ENCODE measurements at places on chromosomes 5 and 9.

- no peak for DNase-seq
Measured at GRCh38 chr5:3187771-3188425, 407.7 kb upstream of the IRX1 start.

GRCh38 chr5:95583992-95584391, 29.1 kb downstream of the ARSK start:
- DNase-seq, result no peak

DNA sequence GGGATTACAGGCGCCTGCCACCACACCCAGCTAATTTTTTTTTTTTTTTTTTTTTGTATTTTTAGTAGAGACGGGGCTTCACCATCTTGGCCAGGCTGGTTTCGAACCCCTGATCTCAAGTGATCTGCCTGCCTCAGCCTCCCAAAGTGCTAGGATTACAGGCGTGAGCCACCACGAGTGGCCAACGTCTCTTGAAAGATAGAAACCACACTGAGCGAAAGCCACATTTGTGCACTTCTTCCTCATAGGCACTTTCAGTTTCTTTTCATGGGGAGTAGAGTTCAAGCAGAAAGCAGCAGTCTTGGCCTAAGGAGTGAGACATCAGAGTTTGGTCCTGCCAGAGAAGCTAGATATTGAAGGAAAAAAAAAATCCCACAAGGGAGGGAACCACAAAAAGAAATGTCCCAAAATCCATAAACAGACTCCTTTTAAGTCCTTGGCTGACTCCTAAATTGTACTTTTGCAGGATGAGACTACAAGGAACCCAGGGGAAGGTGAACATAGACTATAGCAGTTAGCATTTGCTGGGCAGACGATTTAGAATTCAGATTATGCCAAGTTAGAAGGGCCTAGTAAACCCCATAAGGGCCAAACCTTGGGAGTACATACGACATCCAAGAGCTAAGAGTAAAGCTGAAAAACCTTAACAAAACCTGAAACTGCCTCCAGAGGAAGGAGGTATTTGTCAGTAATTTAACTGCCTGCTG, 43.9 kb upstream of the GLIPR2 start:
- DNase-seq, result peak; percentile 14

- DNase-seq, result peak; percentile 27
Measured at GRCh38 chr5:177472460-177473442, 683 bp downstream of the DBN1 start.

DNA sequence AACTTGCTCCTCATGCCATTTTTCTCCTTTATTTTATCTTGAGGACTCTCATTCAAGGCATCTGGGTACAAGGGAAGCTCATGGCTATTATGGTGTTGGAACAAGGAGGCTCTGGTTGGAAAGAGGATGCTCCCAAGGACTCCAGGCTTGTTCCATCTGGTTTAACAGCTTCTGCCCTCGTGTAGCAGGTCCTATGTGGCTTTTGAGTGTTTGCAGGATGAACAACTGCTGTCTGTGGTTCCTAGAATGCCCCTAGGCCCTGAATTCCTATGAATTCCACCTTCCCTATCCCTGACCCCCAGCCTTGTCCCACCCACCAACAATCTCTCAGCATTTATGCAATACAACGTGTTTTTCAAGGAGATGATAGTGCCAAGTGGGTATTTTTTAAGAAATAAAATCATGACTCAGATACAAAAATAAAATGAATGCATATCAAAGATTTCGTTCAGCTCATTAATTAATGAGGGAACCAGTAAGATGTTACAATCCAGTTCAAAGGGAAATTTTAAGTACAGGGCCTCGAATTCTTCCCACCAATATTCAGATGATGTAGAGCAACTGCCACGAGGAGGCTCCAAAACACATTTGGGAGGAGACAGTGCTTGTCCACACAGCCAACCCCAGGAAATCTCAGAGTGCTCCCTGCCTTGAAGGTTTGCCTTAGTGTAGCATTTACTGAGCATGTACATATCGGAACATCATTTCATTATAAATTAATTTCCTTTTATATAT, 182.0 kb downstream of the MUSK start:
- DNase-seq, result no peak

- no peak for DNase-seq
Measured at GRCh38 chr5:98433022-98433421, 340.4 kb upstream of the RGMB start.

- no peak for DNase-seq
Measured at GRCh38 chr5:171711571-171711970, 74.0 kb upstream of the SMIM23 start.

GRCh38 chr5:125410537-125411070, 664.2 kb upstream of the ZNF608 start:
- DNase-seq, result no peak

DNA sequence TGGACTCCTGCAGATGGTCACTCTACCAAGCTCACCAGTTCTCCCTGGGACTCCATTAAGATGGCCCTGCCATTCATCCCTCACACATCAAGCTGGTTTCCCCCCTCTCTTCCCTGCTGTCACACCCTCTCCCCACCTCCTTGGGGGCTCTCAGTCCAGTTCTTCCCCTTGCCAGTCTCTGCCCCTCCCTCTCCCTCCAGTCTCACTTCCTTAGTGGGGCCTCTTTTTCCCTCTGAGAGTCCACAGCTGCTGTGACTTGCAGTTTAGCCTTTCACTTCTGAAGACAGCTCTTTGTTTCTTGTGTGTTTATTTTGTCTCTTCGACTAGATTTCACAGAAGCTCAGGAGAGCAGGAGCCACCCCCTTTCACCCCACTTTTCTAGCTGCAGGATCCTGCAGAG, 10.5 kb downstream of the DOCK2 start:
- no peak for DNase-seq

GRCh38 chr5:62395210-62395950, 8.3 kb downstream of the DIMT1 start:
- DNase-seq, result no peak

- DNase-seq, result no peak
Measured at GRCh38 chr5:60633341-60633740, 66.6 kb downstream of the DEPDC1B start.

GRCh38 chr5:36378551-36378950, 76.8 kb upstream of the RANBP3L start:
- DNase-seq, result no peak

DNA sequence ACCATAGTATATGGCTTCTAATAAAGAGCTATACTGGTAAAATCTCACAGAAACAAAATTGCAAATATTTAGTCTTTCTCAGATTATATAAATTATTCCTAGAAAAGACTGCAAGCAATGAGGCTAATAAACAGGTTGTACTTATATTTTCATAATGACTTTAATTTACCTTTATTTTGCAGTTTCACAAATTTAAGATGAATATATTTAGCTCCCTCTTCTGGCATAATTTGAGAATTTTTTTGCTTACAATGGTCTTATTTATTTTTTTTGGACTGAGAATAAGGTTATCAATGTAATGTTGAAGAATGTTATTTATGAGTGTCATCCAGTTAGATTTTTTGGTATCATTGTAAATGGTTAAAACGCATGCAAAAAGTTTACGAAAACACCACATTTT, 56.7 kb downstream of the PIK3R1 start:
- no peak for DNase-seq

GRCh38 chr5:143008809-143009521, 238.8 kb downstream of the ARHGAP26 start:
- peak; percentile 63 for DNase-seq

DNA sequence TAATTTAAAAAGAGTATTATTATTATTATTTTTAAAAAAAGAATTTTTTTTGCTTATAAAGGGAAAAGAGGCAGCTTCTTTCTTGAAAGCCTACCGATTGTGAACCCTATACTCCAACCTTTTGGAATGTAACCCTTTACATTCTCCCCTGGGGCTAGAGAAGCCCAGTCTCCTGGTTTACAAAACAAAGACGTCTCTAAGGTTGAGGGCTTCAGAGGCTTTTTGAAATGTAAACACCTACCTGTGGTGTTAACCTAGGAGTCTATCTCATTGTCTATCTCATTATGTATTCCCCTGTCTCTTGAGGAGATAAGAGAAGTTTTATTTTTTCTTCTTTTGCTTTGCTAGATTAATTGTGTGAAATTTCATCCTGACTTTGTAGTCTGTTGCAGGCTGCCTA, 4.7 kb downstream of the TNFSF8 start:
- no peak for DNase-seq

GRCh38 chr5:124239572-124239971, 506.9 kb downstream of the ZNF608 start:
- DNase-seq, result no peak

- no peak for DNase-seq
Measured at GRCh38 chr5:171841984-171842776, 56.6 kb downstream of the SMIM23 start.

DNA sequence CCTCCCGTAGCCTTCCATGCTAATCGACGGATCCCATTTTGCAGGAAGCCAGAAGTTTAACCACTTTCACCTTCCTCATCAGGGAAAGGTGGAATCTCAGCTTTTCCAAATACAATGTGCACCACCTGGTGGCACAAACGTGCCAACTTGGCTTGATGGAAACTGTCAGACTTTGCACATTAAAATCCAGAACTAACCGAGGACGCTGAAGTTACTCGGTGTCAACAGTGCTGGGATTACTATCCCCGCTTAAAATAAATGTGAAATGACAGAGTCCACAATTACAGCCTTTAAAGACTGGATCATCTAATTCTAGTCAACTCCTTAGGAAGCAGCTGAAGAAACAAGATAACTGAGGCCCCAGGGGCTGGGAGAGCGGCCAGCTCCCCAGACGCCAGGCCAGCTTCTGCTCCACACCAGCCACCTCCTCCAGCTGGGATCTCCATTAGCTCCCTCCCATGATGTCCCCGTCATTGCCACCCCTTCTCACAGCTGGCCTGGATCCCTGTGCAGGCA, 50.1 kb upstream of the RETREG1 start:
- no peak for DNase-seq

- no peak for DNase-seq
Measured at GRCh38 chr9:89405826-89406225, 87.5 kb downstream of the SECISBP2 start.

GRCh38 chr5:165630261-165630778, 2124.9 kb downstream of the MAT2B start:
- no peak for DNase-seq

GRCh38 chr5:141845371-141845851, 32.8 kb downstream of the PCDH1 start:
- DNase-seq, result no peak

DNA sequence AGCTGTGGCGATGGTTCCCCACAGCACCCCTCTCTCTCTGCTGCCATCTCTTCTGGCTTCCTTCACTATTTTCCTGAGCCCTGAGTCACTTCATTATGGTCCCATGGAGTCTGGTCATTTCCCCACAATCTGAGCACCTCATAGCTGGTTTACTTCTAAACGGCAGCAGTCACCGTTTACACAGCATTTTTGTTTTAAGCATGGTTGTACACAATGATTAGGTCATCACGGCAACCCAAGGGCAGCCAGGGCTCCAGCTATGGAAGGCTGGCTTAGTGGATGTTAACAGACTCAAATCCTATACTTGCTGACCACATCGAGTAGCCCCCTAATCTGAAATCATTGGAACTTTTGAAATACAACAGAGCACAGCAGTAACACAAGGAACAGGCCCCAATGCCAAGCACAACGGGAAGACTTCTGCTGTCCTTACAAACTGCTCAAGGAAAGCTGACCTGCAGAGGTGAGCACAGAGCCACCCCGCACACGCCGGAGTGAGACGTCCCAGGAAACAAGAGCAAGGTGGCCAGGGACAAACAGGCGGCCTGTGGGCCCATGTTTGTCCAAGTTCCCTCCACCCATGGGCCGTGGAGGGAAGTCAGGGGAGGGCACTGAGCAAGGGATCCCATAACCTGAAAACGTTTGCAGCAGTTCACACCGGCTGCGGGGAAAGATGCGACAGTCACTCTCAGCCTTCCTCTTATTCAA, 22.9 kb downstream of the CAMSAP1 start:
- DNase-seq, result no peak

GRCh38 chr9:107240260-107240659, 42.8 kb upstream of the RAD23B start:
- no peak for DNase-seq

DNA sequence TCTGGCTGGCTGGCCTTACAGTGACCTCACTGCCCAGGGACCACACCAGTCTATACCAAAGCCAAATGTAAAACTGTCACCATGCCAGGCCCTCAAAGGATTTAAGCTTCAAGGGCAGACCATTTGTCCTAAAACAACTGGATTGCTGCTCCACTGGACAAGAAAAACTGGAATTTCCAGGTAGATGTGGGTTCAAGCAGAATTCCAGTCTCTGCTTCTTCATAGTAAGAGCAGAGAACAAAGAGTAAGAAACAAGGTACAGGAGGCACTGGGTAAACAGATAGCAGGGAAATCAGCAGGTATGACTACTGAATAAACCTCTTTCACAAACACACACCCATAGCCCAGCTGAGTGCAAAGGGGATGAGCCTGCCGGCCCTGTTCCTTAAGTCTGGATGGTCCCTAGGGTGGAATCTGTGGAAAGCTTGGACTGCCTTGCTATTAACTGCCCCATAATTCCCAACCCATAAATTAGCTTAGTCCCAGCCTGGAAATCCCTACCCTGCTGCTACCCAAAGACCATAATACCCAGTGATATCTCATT, 5.5 kb downstream of the B4GALT1 start:
- no peak for DNase-seq

- DNase-seq, result no peak
Measured at GRCh38 chr9:394347-395052, 179.8 kb downstream of the DOCK8 start.

- no peak for DNase-seq
Measured at GRCh38 chr5:127076315-127077129, 3.2 kb upstream of the C5orf63 start.

- no peak for DNase-seq
Measured at GRCh38 chr9:120338340-120338739, 241.6 kb downstream of the CDK5RAP2 start.

- peak; percentile 87 for DNase-seq
Measured at GRCh38 chr9:128007566-128008138, 26.9 kb upstream of the EEIG1 start.

- no peak for DNase-seq
Measured at GRCh38 chr5:73605223-73606087, 20.5 kb upstream of the ARHGEF28 start.

- DNase-seq, result no peak
Measured at GRCh38 chr5:108798513-108799265, 51.0 kb downstream of the FER start.

DNA sequence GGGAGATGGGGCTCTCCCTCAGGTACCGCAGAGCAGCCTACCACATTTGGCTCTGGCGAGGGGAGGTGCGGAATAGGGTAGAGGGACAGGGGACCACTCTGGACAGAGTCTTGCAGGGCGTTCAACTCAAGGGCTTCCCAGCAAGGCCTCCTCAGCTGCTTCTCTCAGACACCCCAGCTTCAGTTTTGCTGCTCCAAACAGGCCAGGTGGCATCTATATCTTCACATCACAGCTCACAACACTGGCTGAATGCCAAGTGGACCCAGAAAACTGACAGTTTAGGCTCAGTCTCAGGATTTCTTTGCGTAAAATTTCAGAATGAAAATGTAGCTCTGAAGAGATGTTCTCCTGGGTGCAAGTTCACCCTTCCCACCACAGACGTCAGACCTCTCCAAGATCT, 592.6 kb upstream of the ADAMTS16 start:
- DNase-seq, result no peak
